ENCODE measurements at places on chromosomes 7 and 10.

DNA sequence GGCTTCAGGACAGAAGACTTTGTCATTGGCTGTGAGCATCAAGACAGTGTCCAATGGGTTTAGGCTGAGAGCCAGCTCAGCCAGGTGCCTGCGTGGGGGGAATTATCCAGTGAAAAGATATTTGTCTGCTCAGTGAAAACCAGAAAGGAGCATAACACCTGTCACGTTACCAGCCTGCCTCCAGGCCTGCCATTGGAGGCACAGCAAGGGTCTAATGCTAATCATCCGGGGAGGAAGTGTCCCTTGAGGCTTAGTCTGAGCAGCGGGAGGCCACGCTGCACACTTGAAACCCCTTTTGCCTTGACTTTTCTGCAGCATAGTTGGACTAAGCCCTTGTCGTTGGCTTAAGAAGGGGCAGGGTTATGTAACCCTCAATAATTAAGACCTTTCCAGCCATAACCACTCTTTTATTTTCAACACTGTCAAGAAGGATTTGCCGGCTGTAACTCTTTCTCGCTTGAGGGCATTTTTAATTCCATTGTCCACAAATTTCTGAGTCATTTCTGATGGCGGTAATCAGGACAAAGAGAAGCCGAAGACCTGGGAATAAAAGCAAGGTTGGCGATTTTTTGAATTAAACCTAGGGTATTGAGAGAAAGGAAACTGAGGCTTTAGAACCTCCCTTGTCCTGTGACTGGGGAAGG, 639.6 kb upstream of the FOXK1 start:
- DNase-seq: no peak

DNA sequence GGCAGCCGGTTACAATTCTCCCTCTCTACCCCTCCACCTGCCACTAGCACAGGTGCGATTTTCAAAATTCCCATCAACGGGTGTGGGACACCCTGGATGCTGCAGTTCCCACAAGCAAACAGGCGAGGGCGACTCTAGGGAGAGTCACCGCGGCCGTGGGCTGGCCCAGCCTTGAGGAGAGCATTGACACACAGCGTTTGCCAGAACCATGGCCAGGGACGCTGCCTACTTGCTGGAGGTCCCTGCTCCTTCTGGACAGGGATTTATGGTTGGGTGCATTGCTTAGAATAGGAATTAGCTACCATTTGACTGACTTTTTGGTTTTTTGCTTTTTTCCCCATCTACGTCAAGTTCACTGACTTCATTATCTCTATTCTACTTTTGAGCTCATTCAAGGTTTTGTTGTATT, 19.0 kb upstream of the CLDN4 start:
- peak; percentile 59 for DNase-seq

- no peak for DNase-seq
These were observed 69.3 kb downstream of the ABRAXAS2 start for GRCh38 chr10:124870854-124871425.

GRCh38 chr10:88066876-88067275, 203.5 kb downstream of the PTEN start:
- peak; percentile 33 for DNase-seq

DNA sequence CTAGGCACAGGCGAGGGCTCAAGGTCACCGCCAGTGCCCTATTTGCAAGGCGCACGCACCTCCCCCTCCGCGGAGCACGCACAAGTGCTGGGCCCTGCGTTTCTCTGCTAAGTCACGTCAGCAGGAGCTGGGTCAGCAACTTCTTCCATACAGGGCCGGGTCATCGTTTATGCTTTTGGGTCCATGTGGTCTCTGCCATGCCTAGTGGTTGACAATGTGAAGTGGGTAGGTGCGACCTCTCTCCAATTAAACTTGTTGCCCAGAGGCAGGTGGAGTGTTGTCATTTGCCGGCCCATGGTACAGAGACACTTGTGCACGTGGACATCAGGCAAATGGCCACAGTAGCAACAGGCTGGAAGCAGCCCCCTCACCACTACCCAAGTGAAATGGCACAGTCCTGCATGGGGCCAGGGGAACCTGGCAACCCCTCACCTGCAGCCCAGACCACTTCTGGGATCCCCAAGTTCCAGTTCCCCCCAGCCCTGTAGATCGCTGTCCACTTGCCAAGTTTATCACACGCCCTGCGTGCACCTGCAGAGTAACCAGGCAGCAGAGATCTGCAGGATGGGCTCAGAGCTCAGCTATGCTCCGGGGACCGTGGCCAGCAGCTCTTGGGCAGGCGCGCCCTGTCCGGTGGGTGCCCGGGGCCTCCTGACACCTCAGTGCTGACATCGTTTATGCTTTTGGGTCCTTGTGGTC, 86.1 kb upstream of the PPP2R2D start:
- DNase-seq: peak; percentile 4

- no peak for DNase-seq
These were observed 51.7 kb downstream of the ADRA2A start for GRCh38 chr10:111128331-111129180.

- no peak for DNase-seq
These were observed 21.8 kb upstream of the AKR1B1 start for GRCh38 chr7:134480730-134481129.

DNA sequence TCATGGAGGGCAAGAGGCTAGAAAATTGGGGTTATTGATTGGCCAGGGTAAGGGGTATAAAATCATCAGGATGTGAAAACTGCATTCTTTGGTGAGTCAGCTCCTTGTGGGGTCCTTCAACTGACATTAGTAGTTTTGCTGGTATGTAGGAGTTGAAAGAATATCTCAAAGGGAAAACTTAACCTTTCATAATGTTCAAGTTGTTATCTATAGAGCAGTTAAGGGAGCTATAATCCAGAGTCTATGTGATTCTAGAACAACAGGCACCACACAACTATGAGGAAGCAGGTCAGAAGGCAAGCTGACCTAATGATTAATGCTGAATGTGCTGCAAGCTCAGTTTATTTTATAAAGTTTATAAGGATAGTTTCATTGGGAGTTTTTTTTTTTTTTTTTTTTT, 13.7 kb downstream of the PRPS1L1 start:
- no peak for DNase-seq

- no peak for DNase-seq
These were observed 52.8 kb downstream of the CUBN start for GRCh38 chr10:17076626-17077345.

DNA sequence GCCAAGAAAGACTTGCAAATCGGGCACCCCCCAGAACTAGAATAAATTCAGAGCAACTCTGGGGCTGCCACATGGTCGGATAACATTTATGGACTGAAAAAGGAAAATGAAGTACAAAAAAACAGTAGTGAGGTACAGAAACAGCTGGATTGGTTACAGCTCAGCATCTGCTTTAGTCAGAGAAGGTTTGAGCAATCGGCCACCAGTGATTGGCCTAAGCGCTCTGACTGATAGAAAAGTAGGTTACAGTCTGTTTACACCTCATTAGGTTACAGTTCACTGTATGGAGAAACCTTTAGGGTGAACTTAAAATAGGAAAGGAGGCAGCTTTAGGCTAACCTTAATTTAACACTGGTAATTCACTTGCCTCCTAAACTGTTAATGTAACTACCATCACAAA, 102.0 kb upstream of the DKK1 start:
- DNase-seq: no peak

DNA sequence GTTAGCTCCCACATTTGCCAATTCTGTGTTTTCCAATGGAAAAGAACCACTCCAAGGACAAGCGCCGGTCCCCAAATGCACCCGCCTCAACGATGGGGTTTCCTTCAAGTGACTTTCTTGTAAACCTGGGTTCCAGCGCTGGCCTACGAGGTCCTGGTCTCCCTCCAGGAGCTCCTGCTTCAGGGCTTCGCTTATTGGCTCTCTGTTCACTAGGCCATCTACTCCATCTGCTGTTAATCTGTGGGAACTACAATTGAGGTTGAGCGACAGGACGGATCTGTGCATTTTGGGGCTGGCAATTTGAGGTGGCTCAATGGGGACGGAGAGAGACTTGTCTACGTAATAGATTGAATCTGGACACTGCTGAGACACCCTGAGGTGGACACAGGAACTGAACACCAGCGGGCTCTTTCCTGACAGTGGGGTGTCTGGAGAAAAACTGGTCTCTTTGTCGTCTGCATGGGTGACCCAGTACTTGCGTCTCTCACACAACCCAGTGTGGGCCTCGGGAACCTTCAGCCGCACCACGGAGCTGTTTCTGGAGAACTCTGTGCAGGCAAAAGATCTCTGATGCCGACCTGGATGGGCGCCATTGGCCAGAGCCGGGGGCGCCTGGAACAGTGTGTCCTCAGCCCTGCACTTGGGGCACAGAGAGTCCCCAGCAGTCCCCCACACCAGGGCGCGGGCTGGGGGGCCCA, 115.9 kb upstream of the ADAM12 start:
- no peak for DNase-seq

DNA sequence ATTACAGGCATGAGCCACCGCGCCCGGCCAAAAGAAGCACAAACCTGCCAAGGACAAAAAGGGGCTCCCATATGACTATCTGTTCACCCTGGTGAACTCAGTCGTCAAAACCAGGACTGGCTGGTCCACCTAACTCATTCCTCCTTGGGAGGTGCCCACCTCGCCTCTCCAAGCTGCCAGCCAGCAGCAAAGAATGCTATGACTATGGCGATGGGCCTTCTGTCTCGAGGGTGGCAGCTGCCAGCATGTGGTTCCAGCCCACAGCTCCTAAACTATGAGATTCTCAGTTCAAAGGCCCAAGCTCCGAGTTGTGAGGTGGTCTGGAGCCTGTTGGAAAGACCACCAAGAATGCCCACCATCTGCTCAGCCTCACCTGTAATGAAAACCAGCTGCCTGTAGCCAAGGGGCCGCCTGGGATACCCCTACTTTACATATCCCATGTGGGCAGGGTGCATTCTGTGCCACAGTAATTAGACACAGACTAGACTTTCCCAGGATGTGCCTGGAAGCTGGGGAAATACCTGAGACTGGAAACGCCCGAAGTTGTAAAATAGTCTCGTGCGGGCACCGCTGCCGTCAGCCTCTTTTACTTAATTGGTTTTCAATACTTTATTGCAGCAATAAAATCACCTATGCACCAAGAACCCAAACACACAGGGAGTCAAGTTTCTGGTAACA, 71.1 kb downstream of the ZRANB1 start:
- DNase-seq: no peak

DNA sequence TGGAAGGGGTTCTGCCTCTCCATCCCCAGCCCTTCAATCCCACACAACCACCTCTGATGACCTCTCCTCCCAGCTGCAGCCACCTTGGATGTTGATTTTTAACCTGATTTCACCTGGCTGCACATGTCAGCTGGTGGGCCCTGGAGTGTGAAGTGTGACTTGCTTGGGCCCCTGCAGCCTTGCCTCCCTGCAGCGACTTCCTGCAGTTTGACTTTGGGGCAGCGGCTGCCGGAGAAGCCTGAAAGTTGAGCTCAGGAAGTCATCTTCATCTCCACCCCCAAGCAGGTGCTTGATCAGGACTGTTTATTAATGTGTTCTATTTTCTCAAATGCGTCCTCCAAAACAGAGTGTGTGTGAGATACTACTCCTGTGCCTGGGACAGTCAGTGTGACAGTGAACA, 675.2 kb upstream of the GALNT17 start:
- DNase-seq: peak; percentile 26

GRCh38 chr10:89047397-89047796, 56.8 kb downstream of the FAS start:
- no peak for DNase-seq

DNA sequence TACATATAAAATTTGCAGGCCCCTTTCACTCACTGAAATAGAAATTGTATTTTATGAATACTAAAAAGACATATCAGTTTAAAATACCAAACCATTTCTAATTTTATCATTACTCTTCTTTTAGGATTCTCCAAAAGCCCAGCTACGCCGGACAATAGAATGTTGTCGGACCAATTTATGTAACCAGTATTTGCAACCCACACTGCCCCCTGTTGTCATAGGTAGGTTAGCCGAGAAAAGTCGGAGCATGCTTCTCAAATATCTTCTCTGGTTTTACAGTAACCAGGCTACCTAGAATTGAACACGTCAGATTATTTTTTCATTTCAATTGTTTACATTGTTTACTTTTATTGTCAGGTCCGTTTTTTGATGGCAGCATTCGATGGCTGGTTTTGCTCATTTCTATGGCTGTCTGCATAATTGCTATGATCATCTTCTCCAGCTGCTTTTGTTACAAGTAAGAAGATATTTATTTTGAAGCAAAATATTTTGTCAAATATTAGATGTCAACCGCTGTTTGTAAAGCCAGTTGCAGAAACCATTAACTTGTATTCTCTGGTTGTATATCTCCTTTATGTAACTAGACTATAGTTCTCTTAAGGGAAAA, 57.6 kb downstream of the MMRN2 start:
- peak; percentile 58 for DNase-seq

DNA sequence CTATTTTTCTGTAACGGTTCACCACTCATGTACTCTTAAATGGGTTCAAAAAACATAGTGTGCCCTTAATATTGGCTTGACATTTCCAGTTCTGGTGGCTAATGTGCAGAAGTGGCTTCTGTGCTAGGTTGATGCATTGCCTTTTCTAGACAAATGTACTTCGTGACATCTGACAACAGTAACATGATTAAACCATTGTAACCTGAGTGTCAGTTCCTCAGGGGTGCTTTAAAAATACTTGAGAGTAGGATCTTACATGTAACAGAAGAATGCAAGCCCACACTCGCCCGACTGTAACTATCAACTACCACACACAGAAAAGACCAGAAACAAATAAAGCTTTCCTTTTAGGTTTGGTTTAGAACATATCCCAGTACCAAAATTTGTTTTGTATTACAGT, 393.4 kb upstream of the NFE2L3 start:
- DNase-seq: no peak

DNA sequence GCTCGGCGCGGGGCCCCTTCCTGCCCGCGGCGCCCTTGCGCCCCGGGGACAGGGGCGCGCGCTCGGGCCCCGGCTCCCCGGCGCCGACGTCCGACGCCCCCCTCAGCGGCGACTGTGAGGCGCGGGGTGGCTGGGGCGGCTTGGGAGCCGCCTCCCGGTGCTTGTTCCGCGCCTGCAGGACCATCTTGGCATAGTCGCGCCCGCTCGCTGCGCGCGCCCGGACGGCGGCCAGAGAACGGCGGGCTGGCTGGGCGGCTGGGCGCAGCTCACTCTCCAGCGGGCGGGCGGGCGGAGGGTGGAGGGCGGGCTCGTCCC, at the start of gene DPY19L1:
DPY19L1 (minus strand) TSS at position 275 of the 315 bp plus-strand sequence; CDS start at position 184, 91 bp downstream.
- DNase-seq: no peak

DNA sequence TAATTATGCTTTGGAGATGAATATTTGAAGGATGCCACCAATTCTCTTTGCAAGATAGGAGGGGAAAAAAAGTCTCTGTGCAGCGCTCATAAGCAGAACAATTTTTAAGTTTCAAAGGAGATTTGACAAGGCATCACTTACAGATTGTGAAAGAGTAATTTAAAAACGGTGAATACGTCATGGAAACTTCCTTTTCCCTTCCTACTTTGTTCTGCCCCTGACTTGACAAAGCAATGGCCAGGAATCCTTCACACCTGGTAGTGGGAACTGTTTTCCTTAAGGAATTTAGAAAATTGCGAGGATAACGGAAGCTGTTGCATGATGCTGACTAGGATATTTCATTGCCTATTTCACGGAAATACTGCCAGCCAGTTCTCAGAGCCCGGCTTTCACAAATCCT, 16.7 kb downstream of the FAM107B start:
- DNase-seq: no peak

DNA sequence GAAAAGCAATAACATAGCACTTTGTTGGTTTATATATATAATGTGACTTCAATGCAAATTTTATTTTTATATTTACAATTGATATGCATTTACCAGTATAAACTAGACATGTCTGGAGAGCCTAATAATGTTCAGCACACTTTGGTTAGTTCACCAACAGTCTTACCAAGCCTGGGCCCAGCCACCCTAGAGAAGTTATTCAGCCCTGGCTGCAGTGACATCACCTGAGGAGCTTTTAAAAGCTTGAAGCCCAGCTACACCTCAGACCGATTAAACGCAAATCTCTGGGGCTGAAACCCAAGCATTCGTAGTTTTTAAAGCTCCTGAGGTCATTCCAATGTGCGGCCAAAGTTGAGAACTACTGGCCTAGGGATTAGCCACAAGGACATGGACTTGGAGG, 155.0 kb upstream of the LANCL2 start:
- DNase-seq: no peak
